Non-pigmented ciliary epithelial cell (primary cell): ENCODE measurements at places on chromosomes 16 and 17.

DNA sequence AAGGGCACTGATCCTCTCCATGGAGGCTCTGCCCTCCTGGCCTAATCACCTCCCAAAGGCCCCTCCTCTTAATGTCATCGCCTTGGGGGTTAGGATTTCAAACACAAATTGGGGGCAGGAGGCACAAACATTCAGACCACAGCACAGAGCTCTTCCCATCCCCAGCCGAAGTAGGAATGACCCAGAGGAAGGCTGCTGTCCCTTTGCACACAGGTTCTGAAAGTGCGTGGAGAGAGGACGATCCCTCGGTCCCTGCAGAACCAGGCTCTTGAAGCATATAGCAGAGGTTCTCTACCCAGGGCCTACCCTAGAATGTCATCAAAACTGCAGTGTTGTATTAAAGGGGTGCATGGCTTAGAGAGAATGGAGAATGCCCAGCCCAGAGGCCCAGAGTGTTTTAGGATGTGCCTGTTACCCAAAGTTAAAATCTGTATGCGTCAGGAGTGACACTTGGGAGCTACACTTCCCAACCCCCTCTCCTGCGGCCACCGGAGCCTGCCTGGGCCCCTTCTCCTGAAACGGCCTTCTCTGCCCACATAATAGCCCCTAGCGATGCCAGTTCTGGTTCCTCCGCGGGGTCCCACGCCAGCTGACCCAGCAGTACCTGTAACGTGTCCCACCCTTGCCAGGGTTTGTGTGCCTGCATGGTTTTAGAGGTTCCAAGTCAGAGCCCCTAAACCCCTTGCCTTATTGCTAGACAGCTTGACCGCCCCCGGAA is 159.5 kb upstream of the CACNG5 start:
- no peak for DNase-seq

- no peak for DNase-seq
Observed at GRCh38 chr17:4118015-4118743, 24.7 kb downstream of the ZZEF1 start.

- DNase-seq: no peak
Observed at GRCh38 chr16:15452246-15452855, 18.0 kb downstream of the BMERB1 start.

GRCh38 chr16:66274335-66275110 is 92.0 kb upstream of the CDH5 start:
- no peak for DNase-seq

DNA sequence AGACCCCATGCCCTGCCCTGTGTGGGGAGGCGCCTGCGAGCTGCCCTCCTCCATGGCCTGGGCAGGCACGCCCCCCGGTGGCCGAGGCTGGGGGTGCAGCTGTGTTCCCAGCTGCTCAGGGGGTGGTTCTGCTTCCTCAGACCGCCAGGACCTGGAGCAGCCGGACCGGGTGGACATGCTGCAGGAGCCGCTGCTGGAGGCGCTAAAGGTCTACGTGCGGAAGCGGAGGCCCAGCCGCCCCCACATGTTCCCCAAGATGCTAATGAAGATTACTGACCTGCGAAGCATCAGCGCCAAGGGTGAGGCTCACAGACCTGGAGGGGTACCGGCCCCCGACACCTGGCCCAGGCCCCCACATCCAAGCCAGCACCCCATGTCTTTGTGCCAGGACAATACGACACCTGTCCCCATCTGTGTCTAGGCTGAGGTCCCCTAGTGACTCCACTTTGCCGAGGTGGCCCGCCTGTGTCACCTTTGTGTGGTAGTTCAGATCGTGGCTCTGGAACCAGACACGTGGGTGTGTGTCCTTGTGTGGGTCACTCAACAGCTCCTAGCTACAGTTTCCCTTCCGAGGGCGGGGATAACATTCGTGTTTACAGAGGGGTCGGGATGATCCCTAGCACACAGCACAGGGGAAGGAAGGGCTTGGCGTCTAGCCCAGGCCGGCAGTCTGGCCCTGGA is 9.3 kb downstream of the GJD3 start:
- DNase-seq: no peak

GRCh38 chr17:3043737-3044365 is 19.6 kb downstream of the OR1D5 start:
- no peak for DNase-seq

DNA sequence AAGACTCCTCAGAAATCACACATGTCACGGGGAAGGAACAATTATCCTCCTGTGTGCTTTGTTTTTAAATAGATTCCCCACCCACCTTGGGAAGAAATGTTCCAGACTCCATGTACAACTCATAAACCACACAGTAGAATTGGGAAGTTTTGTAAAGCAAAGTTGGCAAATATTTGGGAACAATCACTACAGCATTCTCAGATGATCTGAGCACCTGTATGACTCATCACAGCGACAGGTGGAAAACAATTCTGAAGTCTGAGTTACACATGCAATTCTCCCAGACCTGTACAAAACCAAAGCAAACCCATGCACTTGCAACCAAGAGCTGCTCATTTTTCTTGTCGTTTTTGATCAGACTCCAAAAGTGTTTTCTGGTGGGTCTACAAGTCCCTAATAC is 14.4 kb upstream of the MYLK3 start:
- DNase-seq: no peak
